ENCODE measurements at places on chromosomes 11 and 22. TPM values are rescaled to one million over a fixed set of nuclear protein-coding genes. Genes with fewer than 3 reads are reported as not detected.

Gene WBP2NL
- total RNA-seq = not detected

Gene CCDC87
- 0.42 TPM for total RNA-seq

Gene OR4C3
- total RNA-seq = not detected

Gene OR10A3
- not detected for total RNA-seq

Gene PGA5
- not detected for total RNA-seq

Gene UCP3
- 0.22 TPM for total RNA-seq
